Stimulated activated CD4-positive, alpha-beta T cell treated with anti-CD3 and anti-CD28 coated beads, TNF-alpha, amount 100 ng/mL, for 4 hours (primary cell): ENCODE measurements at places on chromosomes 2 and 18.

DNA sequence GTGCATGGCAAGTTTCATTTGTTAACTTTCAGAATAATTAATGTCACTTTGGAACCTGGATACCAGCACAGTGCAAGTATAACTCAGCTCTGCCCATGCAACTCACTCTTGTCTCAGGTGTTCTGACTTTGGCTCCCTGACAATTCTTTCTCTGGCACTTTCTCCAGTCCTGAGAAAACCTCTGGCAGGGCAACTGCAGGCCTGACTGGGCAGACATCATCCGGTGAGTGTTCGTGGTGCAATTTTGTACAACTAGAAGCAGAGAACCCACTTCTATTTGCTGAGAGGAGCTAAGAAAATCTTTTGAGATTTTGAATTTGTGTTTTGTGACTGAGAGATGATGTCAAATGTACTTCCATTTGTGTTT lies 143.0 kb downstream of the AQP4 start:
- DNase-seq: no peak

- DNase-seq: peak; percentile 98
Observed at GRCh38 chr2:74458132-74458937, at the start of gene WBP1. Gene WBP1 (plus strand): TSS chr2:74458438. CDS start chr2:74458603, 165 bp downstream.

- DNase-seq: no peak
Observed at GRCh38 chr2:99420751-99421299, 69.0 kb downstream of the REV1 start.

GRCh38 chr2:8851811-8852560 lies 14.6 kb upstream of the KIDINS220 start:
- no peak for DNase-seq
